ENCODE measurements at places on chromosomes 1 and 21.

GRCh38 chr21:25790122-25790877 is 55.5 kb downstream of the GABPA start:
- DNase-seq, result no peak

- DNase-seq, result no peak
These were observed 34.9 kb upstream of the SCYL3 start for GRCh38 chr1:169928438-169929209.

- DNase-seq, result peak; percentile 80
These were observed 7.1 kb downstream of the NBL1 start for GRCh38 chr1:19651141-19651737.

DNA sequence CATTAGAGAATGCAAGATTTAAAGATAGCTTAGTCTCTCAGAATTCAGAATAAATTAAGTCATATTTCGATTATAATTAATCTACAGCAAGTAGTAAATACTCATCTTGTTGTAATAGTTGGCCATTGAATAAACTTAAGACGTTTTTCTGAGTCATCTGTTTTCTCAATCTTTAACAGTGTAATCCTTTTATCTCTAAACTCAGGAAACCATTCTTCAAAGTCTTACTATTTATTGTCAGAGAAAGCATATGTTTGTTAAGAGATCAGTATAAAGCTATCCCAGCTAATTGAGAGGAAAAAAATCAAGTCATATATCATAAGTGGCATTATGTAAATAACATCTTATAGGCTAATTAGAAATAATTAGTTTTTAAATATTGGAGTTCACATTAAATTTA is 201.2 kb upstream of the ADAMTS5 start:
- no peak for DNase-seq

- no peak for DNase-seq
These were observed 20.1 kb downstream of the INKA2 start for GRCh38 chr1:111719135-111719534.

- no peak for DNase-seq
These were observed 39.4 kb downstream of the NDUFS5 start for GRCh38 chr1:39065542-39065941.

DNA sequence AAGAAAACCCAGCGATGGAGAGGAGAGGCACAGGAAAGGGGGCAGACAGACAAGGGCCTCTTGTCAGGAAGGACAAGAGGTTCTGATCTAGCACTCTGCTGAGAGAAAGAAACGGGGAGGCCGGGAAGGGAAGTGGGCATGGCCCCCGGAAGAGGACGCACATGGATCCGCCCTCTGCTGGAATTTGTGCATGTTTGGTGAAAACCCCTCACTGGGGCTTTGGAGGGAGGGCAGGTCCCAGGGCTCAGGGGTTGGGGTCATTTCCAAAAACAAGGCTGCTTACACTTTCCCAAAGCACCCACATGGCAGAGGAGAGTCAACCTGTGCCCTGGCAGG is 32.4 kb upstream of the ECE1 start:
- no peak for DNase-seq

DNA sequence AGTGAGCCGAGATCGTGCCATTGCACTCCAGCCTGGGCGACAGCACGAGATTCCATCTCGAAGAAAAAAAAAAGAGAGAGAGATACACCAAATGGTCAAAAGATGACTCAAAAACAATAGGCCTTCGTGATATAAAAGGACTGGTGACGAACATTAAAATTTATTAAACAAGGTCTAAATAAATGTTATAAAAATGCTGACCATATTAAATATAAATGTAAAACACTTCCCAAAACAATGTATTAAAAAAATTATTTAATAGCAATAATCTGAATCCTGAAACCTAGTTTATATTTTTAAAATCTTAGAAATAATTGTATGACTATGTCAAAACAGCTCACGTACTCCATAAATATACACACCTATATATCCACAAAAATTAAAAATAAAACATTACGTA is 247.6 kb downstream of the SETD4 start:
- DNase-seq, result no peak

DNA sequence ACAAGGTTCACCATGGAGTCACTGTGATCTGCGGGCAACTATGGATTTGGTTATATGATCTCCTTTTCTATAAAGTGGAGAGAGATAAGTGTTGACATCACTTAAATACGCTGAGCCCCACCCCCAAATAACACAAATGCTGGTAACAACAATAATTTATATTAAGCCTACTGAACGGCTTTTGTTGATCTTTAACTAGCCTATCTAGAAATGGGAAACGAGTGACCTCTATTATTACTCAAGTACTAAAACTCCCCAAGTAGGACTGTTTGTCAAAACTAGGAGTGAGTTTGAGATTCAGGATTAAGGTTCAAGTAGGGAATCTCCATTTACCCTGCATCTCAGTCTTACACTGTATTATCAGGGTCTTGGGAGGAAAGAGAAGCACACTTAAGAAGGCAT is 52.2 kb downstream of the MAP3K7CL start:
- no peak for DNase-seq

- DNase-seq, result no peak
These were observed 16.1 kb upstream of the AQP10 start for GRCh38 chr1:154304664-154305337.

GRCh38 chr1:180586671-180587155 is 27.9 kb downstream of the OVAAL start:
- no peak for DNase-seq

DNA sequence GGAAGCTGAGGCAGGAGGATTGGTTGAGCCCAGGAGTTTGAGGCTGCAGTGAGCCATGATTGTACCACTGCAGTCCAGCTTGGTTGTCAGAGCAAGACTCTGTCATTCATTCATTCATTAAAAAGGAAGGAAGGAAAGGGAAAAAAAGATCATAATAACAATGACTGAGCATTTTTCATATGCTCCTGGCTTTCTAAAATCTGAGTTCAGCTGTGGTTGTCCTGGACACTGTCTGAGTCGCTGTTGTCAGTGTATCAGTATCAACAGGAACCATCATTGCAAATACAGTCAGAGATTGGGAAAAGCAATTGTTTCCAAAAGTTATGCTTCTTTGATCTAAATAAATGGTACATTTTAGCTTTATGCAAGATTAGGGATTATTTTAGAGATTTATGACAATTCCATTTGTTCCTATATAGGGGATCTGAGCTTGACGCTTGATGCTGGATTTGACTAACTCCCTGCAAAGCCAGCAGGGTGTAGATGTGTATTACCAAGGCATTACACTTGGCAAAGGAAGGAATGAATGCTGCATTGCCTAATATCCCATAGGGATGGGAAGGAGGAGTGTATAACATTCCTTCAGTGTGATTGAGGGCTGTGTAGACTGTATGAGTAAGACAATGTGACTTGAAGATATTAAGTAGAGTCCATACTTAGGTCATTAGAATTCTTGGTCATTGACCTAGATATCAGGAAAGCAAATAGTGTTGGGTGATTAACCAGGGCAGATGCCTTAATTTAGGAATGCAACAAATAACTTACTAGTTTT is 100.2 kb downstream of the DISP1 start:
- no peak for DNase-seq

DNA sequence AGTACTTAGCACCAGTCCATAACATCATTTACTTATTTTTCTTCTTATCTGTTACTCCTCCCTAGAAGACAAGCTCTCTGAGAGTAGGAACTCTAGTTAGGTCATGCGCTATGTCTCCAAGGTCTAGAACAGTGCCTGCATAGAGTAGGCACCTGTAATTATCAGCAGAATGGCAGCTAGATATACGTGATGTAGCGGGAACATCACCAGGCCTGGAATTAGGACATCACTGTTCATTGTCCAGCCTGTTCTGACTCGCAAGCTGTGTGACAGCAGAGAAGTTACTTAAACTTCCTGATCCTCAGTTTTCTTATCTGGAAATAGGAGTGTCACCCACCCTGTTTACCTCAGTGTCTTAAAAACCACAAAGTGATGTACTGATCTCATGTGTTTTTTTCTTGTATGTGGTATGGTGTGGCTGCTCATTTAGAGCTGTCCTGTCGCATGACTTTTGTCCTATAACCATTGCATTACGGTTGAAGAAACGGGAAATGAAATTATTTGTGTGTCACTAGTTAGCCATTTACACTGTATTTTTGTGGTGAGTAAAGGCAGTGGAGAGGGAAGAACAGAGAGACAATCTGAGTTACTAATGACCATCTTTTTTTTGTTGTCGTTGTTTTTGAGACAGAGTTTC is 37.1 kb upstream of the EXO1 start:
- no peak for DNase-seq

DNA sequence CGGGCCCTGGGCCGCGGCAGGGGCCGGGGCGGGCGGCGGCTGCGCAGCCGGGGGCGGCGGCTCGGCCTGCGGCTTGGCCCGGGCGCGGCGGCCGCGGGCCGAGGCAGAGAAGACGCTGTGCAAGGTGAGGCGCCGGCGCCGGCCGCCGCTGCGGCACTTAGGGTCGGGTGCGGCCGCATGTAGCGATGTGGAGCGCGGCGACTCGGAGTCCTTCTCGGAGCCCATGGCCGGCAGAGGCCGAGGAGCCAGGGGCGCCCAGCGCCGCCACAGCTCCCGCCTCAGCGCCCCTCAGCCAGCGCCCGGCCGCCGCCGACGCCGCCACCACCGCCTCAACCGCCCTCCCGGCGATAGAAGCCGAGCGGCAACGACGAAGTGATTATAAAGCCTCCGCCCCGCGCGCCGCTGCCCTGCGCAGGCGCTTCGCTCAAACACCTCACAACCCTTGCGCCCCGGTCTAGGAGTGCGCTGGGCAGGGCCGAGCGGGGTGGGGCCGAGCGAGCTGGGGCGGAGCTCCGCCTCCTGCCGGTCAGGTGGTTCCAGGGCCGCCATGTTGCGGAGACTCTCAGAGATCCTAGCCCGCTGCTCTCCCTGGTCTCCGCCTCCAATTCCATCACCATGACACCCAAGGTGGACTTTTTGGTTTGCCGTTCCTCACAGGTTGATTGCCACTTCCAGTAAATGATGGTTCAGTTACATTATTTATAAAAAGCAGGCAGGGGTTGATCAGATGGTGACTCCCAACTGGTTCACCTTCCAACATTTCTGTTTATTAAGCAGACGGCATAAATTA is at the start of gene RNF19B:
RNF19B (minus strand) TSS at position 349 of the 790 bp plus-strand sequence; CDS start at position 225, 124 bp downstream.
- peak; percentile 97 for DNase-seq

- DNase-seq, result no peak
These were observed 89.1 kb downstream of the ATF6 start for GRCh38 chr1:161855260-161855659.

- no peak for DNase-seq
These were observed 6.5 kb downstream of the AIRE start for GRCh38 chr21:44291936-44292811.

- no peak for DNase-seq
These were observed 199.9 kb upstream of the CHRM3 start for GRCh38 chr1:239186487-239186886.

DNA sequence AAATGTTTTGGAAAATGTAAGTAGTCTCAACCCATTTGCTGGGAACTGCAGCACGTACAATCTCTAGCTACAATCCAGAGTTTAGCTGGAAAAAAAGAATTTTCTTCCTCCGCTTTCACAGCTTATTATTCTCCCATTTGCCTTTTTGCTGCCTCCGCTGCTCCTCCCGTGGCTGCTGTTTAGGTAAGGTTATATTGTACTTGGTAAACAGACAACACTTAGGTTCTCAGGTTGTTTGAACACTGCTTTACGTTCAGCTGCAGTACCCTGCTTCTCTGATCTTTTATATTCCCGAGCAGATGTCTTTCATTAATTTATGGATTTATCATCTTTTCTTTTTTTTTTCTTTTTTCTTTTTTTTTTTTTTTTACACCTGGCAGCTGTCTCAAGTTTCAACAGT is 14.3 kb downstream of the PROX1 start:
- DNase-seq, result no peak

DNA sequence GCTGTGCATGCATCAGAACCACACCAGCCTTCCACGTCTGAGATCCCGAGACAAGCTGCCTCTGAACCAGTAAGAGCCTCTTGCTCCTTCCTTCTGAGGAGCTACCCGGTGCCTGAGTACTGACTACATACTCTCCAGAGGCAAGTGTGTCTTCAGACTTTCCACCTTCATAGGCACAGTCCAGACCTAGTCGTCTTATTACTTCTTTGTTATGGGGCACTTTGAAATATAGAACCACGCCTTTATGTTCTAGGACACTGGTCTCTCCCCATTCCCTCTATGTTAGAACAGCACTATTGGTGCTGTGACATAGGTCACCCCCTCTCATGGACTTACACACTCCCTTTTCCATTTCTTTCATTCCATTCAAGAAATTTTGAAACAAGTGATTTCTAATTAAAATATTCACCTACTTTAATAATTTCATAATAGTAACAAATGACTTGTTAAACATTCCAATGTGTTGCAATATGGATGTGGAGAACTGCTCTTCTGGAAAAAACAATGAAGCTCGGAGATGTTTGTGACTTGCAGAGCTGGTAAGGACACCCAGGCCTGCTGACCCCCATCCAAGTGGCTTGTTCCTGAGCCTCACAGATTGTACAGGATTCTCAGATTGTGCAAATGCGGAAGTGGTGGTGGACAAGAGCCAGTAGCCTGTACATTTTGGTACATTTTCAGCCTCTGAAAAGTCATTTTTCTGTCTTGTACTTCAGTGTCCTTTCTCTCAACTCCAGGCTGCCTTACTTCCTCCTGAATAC is 76.1 kb upstream of the SIPA1L2 start:
- DNase-seq, result peak; percentile 61

DNA sequence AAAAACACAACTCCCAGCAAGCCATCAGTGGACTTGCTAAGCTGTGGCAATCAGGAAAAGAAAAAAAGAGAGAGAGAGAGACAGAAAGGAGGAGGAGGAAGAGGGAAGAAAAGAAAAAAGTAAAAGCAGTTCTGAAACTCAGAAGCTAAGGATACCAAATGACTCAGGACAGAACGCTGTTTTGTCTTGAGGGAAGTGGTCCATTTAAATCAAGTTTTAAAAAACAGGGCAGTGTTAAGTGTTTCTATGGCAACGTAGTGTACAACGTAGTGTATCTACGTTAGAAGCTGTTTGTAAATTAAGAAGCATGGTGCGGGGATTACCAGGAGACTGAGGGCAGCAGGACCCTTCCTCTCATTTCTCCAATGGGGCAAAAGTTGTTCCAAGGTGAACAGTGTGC is 5.8 kb downstream of the ADORA3 start:
- no peak for DNase-seq

DNA sequence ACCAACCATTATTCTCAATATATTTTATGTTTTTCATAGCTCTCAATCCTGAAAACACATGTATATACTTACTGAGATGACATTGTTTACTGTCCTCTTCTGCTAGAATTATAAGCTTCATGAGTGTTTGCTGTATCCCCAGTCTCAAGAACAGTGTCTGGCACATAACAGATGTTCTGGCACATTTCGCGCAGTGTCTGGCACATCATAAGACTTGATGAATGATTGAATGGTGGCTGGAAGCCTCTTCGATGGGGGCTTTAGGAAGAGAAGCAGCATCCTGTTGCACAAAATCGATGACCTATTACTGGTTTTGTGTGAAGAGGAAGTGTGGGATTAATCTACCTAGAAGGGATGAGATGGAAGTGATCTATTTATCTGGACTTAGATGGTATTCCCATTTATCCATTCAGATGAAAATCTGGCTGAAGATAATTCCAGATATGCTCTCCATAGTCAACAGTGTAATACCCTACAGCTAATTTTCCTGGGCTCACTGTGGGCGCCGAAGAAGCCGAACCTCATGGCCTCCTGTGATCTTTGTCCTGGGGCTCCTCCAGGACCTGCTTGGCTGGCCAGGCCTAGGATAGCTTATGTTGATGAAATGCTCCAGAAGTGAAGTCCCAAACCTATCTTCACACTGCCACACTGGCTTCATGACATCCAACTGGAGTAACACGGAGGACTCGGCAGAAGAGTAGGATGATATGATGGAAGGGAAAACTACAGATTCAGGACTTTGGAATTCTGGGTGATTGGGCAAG is 26.5 kb downstream of the CD34 start:
- no peak for DNase-seq

Data from tibial artery (tissue), 4 donors.